ENCODE measurements at places on chromosomes 1 and 21.
A peak's percentile ranks its signal among the peaks of the same experiment; 100 is the strongest.

- peak; percentile 83 for DNase-seq
These were observed 3.3 kb downstream of the ENSA start for GRCh38 chr1:150626150-150626549.

DNA sequence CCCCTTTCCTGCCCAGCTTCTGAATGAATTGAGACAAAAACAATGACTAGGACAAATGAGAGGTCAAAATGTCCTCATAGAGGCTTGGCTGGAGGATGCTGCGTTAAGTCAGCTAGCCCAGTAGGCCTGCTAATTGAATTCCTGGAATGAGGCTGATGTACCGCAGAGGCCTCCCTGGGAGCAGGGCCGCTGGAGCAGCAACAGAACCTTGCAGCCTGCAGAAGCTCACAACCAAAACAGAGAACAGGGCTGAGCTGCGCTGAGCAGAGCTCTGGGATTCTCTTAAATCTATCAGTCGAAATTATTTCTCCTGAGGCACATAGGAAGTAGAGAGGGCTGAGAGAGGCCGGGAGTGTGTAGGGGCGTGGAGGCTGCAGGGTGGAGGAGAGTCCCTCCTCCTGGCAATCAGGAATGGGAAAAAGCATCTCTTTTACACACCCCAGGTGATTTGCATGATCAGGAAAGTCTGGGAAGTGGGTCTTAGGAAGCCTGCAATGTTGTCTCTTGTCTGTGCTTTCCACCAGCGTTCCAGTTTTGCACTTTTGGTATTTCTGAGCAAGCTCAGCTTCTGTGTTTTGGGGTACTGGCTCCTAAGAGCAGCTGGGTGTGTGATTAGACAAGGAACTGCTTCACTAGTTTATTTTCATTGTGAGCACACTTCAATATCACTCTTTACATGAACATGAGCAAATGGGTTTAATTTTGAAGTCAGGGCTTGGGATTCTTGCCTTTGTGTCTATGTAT lies 66.5 kb downstream of the RYR2 start:
- no peak for DNase-seq

DNA sequence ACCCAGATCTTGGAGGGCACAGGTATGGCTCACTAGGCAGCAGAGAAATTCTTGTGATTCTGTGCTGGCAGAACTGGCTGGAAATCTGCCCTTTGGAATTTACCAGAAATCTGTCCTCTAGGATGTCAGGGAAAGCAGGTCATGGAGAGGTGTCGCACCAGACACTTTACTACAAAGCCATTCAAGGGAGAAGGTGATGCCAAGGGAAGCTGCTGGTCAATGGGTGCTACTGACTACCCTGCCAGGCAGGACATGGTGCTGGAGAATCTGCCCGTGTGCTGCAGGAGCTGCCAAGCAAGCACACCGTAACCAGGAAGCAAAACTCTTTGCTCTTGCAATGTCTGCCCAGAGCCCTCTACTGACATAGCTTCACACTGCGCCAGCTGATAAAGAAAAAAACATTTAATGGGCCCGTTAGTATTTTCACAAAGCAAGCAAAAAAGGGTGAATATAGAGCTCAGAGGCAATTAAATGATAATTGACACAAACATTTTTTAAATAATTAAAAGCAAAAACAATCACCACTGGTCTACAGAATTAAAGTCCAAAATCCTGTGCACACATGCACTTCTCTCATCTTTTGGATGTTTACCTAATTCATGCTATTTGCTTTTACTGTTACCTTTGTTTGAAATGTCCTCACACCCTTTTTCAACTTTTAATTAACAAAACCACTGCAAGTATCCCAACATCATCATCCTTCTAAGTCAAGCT lies 7.2 kb upstream of the FBXO28 start:
- DNase-seq: no peak

- DNase-seq: no peak
These were observed 25.9 kb downstream of the RHBG start for GRCh38 chr1:156394835-156395461.

- no peak for DNase-seq
These were observed 338.1 kb upstream of the LYPLAL1 start for GRCh38 chr1:218835609-218836008.

DNA sequence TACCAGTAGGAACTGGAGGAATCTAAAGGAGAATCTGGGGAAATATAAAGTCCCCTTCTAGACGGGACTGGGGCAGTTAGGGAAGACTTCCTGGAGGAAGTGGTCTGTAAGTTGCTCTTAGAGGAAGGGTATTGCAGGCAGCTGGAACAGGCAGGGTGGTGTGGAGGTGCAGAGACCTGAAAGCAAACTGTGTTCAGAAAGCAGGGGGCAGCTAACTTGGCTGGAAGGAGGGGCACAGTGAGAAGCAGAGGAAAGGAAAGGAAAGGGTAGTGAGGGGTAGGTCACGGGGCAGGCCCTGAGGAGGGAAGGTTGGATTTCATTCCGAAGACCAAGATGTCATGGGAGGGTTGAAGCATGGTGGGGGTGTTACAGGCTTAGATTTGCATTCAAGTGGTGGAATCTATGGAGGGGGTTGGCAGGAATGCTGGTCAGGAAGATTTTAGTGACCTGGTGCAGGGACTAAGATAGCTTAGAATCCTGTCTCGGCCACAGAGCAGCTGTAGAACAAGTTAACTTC lies 240.7 kb downstream of the FOXD2 start:
- no peak for DNase-seq

DNA sequence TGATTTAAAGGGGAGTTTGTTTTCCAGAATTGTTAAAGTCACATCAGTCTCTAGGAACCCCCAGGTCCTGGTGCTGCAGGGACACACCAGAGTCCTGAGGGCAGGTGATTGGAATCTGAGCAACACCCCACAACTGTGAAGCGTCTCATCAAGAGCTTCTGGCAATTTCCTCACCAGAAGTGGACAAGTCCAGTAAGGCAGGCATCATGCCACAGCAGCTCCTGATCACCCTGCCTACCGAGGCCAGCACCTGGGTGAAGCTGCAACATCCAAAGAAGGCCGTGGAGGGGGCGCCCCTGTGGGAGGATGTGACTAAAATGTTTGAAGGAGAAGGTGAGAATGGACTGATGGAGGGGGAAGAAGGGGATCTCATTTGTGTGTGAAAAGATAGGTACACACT lies 2.1 kb downstream of the ZFP69 start:
- DNase-seq: no peak

DNA sequence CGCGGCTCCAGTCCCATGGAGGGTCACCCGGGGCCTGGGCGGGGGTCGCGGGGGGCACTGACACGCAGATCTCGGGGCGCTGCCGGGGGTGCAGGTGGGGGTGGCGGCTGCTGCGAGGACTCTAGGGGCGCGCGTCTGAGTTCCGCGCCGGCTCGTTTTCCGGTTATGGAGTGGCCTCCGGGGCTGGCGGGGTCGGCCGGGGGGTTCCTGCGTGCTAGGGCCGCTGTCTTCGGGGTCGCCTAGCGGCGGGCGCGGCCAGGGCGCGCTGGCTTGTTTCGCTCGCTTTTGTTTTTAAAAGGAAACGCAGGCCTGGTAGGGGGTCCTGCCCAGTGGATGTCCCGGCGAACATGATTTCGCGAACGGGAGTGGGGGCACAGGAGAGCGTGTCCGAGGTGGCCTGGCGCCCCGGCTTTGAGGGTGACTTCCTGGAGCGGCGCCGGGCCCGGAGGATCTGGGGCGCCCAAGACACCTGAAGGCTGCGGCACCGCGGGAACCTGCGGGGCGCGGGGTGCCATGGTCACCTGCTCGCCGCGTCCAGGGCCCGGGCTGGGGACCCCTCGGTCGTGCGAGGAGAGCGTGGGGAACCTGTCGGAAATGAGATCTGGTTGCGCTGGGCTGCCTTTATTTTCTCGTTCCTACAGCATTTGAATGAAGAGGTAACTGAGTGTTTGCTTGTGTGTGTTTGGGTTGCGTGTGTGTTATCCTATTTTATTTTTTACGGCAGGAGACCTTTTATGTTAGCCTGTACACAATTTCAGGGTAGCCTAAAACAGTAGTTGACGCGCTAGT lies 618 bp downstream of the ETS2 start:
- no peak for DNase-seq

GRCh38 chr1:119808972-119809550 lies 2.2 kb downstream of the REG4 start:
- DNase-seq: peak; percentile 55

- no peak for DNase-seq
These were observed 38.2 kb downstream of the BCL9 start for GRCh38 chr1:147579532-147579931.

GRCh38 chr1:185631843-185632242 lies 102.3 kb upstream of the HMCN1 start:
- DNase-seq: no peak

DNA sequence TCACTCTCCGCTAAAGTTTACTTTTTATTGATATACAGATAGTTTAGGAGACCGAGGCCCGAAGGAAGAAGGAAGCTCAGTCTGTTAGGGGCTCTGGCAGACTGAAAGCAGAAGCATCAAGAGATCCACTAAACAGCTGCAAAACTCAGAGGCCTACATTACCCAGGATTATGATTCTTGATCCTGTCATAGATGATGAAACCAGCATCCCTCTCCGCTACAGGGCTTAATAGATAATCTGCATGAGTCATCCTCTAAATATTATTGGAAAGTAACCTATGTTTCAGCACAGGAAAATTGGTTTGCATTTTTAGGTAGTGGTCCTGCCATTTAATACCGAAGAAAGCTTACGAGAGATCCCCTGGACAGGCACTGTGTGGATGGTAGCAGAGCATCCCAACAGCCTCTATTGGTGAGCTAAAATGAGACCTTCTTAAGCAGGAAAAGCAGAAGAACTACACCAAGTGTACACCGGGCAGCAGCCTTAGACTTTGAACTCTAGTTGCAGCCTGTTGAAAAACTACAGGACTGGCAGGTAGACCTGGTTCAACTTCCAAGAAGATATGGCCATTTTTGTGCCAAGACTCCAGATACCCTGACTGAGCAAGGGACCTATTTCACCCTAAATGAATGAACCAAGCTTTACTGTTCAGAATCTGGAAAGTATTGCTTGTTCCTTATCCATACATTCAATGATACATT lies 6.8 kb downstream of the CASQ2 start:
- DNase-seq: no peak

DNA sequence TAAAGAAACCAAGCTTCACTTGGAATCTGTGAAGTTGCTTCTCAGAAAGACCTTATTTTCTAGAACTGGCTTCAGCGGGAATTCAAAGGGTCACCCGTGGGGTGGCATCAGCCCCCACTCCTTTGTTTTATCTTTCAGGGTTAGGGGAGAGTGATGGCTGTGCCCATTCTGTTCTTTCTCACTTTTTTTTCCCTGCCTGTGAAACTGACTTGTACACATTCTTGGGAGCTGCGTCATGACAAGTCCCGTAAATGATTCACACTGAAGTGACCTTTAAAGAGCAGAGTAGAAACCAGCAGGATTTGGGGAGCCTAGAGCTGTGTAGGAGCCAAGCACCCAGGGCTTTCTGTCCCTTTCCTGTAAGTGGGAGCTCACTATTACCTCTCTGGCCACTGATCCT lies 43.8 kb downstream of the SLC44A3 start:
- peak; percentile 50 for DNase-seq

- DNase-seq: no peak
These were observed 86.2 kb downstream of the STUM start for GRCh38 chr1:226634611-226635246.

DNA sequence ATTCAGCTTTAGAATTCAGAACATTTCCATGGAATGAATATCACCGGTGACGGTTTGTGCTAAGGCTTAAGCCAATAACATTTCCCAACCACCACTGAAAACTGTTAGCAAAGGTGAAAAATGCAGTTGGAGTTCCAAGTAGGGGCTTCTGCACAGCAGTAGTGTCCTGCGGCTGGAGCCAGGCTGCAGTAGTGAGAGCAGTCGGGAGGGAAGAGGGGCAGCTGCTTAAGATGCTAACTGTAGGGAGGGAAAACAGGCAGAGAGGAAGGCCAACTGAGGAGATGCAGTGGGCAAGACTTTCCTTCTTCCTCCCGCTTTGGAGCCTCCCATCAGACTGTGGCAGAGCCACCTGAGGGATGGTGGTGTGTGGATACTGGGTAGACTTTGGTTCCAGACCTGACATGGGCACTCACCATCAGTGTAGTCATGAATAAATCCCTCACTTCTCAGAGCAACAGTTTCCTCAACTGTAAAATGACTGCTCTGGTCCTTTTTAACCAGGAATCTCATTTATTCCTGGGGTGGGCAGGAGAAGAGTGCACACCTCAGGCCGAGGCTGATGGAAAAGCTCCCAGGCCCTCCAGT lies 3.2 kb downstream of the F3 start:
- no peak for DNase-seq

DNA sequence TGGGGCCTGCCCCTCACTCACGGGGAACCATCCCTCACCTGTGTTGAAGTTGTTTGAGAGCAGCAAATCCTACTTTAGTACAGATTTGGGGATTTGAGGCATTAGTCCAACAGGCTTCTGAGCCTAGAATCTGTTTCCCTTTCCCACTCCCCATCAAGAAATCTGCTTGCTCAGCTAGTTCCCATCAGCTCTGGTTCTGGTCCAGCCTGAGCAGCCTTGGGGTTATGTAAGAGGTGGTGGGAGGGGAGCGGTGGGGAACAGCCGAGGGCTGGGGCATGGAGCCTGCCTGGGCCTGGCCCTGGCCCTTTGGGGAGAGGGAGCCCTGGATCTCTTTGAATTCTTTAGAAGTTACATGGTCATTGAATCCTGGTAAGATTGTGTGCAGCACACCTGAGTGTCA lies 4.1 kb downstream of the GSTM5 start:
- DNase-seq: no peak

- peak; percentile 53 for DNase-seq
These were observed 162.8 kb downstream of the NTPCR start for GRCh38 chr1:233113009-233113879.

Data from putamen (tissue), 1 donor.